ENCODE measurements at places on chromosomes 7 and 10.

DNA sequence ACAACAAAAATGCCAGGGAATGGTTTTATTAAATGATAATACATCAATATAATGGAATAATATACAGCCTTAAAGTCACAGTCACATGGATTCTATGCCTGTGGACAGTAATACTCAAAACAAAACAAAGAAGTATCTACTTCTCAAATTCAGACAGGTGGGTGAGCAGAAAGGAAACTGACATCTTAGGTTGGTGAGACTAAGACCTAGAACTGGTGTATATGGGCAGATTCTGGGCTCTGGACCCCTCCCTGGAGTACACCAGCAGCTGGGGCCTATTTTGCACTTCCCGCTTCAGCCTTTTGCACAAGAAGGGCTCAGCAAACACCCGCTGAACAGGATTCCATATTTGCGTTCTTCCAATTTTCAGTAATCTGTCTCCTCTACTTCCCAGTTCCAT is 5.4 kb upstream of the FIS1 start:
- peaks cover 26% of the 10 kb centered on the region for H3K4me1 ChIP-seq
- no peak overlapping the region for H3K27ac ChIP-seq
- no peaks in the 10 kb centered on the region for H3K36me3 ChIP-seq

DNA sequence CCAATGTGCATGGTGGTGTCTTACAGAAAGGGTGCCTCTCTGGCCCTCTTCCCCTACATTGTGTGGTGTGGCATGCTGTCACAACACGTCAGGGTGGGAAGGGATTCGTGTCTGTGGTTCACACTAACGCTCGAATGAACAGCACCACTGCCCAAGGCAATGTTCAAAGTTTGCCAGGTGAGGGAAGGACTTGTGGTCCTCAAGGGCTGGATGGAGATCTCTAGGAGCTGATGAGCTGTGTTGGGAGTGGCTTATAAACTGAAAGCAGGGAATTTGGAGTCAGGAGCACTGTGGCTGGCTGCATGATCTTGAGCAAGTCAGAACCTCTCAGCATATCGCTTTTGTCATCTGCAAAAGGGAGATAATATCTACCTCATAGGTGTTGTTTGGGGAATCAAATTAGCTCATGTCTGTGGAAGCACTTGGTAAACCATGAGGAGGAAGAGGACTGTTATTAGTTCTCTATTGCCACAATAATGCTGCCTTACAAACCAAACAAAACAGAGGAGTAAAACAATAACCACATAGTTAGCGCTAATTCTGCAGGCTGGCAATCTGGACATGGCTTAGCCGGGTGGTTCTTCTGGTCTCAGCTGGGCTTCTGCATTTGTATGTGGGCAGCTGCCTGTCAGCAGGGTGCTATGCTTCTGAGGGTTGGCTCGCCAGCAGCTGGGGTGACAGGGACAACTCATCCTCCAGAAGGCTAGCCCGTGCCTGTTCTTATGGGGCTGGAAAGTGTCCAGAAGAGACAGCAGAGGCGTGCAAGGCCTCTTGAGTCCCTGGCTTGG is 22.9 kb upstream of the C10orf105 start:
- no peak for DNase-seq
- H3K27ac ChIP-seq, result no peak overlapping the region
- no peaks in the 10 kb centered on the region for H3K36me3 ChIP-seq

DNA sequence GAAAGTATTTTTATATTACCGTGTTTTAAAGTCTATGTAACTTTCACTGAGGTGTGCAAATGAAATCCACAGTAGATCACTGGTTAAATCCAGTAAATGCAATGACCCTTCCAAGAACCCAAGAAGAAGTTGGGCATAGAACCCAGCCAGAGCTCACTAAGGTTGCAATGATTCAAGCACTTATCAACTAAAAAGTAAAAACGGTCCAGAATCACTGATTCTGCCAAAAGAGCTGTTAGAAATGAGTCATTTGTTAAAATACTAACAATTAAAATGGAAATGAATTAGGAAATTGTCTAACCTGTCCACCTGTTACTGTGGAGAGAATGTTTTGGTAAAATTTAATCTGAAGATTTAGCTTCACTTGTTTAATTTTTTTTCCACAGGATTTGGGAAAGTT is 74.4 kb downstream of the ANK3 start:
- DNase-seq, result no peak
- no peaks in the 10 kb centered on the region for H3K27me3 ChIP-seq
- no peaks in the 10 kb centered on the region for H3K36me3 ChIP-seq
- H3K4me3 ChIP-seq, result no peak overlapping the region
- no peak overlapping the region for H3K27ac ChIP-seq
- H3K4me1 ChIP-seq, result no peaks in the 10 kb centered on the region

- DNase-seq, result no peak
- H3K27ac ChIP-seq, result no peak overlapping the region
- H3K4me1 ChIP-seq, result no peaks in the 10 kb centered on the region
- H3K4me3 ChIP-seq, result no peak overlapping the region
- no peaks in the 10 kb centered on the region for H3K36me3 ChIP-seq
Measured at GRCh38 chr7:158416283-158416933, 171.2 kb downstream of the PTPRN2 start.

DNA sequence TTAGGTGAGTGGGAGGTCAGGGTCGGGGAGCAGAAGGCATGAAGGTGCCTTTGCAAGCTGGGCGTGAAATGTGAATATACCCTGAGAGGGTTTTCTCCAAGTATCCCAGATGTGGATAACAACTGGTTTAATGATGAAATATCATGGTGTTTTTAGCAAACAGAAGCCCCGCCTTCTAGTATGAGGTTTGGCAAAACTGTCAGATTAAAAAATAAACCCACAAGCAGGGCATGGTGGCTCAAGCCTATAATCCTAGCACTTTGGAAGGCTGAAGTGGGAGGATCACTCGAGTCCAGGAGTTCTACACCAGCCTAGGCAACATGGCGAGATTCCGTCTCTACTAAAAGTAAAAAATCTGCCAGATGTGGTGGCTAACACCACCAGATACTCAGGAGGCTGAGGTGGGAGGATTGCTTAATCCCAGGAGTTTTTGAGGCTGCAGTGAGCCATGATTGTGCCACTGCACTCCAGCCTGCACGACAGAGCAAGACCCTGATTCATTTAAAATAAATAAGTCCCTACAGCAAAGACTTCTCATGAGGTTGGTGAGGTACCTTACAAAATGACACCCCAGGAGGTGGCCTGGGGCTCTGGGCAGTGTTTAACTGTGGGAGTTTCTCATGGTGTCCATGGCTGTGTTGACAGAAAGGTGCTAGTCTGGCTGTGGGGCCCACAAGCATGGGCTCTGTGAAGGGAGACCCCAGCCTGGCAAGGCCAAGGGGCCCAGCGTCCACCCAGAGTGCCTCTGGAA is 6.7 kb upstream of the PWWP2B start:
- H3K36me3 ChIP-seq, result no peaks in the 10 kb centered on the region
- H3K27me3 ChIP-seq, result no peaks in the 10 kb centered on the region
- DNase-seq, result peak; percentile 3
- H3K4me1 ChIP-seq, result peaks cover 18% of the 10 kb centered on the region

DNA sequence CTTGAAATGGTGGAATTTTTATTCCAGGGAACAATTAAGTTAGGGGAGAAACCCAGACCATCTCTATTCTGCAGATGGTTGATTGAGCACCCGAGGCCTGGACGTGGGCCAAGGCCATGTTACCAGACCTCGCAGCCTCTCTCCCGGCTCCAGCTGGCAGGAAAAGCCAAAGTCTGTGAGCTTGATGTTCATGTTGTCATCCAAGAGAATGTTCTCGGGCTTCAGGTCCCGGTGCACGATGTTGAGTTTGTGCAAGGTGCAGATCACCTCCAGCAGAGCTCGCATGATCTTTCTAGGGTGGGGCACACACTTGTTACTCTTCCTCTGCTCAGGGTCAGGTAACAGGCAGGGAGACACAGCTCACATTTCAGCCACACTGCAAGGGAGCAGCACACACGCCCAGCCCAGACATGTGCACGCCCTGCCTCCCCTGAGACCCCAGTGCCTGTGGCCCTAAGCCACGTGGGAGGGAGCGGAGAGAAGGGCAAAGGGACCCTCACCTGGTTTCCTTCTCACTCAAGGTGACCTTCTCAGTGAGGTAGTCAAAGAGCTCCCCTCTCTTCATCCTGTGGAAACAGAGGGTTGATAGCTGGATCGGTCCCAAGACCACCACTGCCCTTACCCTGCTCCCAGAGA is 9.5 kb downstream of the PHKG1 start:
- H3K27me3 ChIP-seq, result no peaks in the 10 kb centered on the region
- no peaks in the 10 kb centered on the region for H3K36me3 ChIP-seq

DNA sequence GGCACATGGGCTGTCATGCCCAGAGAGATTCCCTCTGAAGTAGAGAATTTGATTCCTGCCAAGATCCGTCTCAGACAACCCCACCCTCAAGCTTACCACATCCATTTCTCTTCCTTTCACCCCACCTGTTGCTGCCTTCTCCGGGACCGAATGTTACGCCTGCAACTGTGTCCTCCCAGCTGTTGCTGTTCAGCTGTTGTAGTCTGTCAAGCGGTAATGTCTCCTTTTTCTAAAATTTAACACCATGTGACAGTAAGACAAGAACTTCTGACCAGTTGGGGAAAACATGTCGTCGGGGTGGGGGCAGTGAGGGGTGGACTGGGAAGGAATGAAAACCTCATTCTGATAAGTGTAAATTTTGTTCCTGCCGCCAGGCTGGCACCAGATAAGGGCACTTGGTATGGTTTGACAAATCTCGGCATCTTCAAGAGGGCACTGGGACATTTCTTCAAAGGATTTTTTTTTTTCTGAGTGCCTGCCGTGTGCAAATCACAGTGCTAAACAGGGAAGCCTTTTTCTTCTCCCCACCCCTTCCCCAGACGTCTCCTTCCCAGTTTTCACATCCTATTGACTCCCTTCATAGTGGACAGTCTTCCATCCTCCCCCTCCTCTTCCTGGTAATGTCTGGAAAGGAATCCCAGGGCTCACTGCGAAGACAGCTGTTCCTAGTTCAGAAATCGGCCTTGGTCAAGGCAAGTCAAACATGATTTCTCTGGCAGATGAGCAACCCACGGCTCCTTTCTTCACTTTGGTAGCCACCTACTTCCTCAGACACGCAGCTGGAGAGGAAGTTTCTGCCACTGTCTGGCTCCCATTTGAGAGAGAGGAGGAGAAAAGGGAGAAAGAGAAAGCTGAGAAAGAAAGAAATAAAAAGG is 5.0 kb upstream of the CELF2 start:
- DNase-seq, result no peak
- peaks cover 14% of the 10 kb centered on the region for H3K4me1 ChIP-seq
- H3K27me3 ChIP-seq, result no peaks in the 10 kb centered on the region
- H3K27ac ChIP-seq, result peak overlapping the region; percentile 32
- H3K36me3 ChIP-seq, result no peaks in the 10 kb centered on the region

All from transverse colon (tissue), 4 donors.